ENCODE measurements at places on chromosomes 1 and 21.

- DNase-seq = no peak
These were observed 3.5 kb downstream of the ROR1 start for GRCh38 chr1:63777286-63777685.

DNA sequence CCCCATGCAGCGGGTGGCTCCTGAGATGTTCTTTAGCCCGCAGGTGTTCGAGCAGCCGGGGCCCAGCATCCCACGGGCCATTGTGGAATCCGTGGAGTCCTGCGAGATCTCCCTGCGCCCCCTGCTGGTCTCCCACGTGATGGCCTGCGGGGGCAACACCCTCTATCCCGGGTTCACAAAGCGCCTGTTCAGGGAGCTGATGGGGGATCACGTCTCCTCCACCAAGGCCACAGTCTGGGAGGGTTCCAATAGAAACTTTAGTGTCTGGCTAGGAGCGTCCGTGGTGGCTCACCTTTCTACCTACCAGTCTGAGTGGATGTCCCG lies 71.0 kb downstream of the ACTL8 start:
- peak; percentile 49 for DNase-seq

GRCh38 chr1:100631015-100631551 lies 88.5 kb upstream of the VCAM1 start:
- no peak for DNase-seq

DNA sequence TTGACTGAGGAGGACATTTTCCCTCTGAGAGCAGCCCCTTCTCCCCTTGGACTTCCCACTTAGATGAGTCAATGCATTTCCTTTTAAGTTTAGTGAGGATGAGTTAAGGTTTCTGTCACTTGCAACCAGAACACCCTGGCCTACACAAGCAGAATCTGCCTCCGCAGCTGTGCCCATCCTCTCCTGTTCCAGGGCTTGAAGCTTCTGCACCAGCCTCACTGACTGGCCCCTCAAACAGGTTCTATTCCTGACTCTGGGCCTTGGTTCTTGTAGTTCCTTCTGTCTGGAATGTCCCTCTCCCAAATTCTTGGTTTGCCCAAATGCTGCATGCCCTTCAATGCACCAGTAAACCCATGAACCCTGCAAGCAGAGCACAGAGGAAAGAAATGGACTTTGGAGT lies 394.4 kb downstream of the PTPRU start:
- no peak for DNase-seq

GRCh38 chr1:35030756-35031446 lies 844 bp downstream of the ZMYM6 start:
- DNase-seq = peak; percentile 18

- DNase-seq = no peak
These were observed 6.5 kb downstream of the IRF2BP2 start for GRCh38 chr1:234603221-234604204.

- DNase-seq = no peak
These were observed 22.9 kb downstream of the ADAM30 start for GRCh38 chr1:119873135-119874015.

- no peak for DNase-seq
These were observed 14.7 kb downstream of the PTTG1IP start for GRCh38 chr21:44858791-44859190.

GRCh38 chr1:66262208-66262963 lies 271.6 kb upstream of the SGIP1 start:
- no peak for DNase-seq

DNA sequence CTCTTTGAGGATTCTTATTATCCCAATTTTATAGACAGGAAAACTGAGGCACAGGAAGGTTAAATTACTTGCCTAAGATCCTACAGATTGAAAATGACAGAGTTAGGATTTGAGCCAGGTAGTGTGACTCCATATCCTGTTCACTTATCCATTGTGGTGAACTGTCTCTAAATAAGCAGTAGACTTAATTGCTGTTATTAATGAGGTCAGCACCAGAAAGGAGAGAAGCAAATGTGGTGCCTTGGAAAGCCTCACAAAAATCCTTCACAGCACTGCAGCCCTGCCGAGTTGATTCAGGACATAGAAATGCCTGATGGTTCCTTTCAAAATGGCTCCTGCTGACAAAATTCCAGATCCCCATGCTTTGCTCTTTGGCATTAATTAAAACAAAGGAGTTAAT lies 193.3 kb upstream of the BEND5 start:
- no peak for DNase-seq

DNA sequence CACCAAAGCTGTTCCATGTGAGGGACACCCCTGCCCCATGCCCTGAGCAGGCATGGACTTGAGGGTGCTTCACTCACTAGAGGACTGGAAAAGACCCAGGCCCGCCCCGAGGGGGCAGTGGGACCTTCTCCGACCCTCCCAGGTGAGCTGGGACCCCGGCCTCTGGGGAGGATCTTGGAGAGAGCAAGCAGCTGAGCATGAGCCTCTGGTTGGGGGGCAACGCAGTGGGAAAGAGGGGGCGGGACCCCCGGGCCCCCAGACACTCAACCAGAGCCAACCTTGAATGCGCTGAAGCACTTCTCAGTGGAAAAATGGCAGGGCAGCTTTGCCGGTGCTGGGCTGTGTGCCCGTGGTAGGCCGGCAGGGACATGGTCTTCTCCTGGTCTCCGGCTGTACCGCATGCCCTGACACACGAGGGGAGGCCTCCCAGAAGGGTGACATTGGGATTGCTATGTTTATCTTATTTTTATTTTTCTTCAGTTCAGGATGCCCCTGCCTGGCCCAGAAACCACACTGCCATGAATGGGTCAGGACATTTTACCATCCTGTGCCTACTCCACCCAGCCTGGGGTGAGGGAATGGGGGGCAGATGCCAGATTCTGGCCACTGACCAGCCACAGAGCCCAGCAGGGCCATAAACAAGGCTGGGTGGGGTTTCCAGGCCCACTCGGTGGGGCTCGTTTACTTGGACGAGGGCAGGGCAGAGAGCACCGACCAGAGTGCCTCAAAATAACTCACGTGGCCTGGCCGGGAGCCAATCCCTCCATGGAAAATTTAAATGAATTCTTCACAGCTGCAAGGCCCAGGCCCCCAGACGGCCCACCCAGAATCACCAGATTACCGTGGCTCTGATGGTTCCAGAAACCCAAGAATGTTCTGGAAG lies 17.2 kb upstream of the LAPTM5 start:
- no peak for DNase-seq

DNA sequence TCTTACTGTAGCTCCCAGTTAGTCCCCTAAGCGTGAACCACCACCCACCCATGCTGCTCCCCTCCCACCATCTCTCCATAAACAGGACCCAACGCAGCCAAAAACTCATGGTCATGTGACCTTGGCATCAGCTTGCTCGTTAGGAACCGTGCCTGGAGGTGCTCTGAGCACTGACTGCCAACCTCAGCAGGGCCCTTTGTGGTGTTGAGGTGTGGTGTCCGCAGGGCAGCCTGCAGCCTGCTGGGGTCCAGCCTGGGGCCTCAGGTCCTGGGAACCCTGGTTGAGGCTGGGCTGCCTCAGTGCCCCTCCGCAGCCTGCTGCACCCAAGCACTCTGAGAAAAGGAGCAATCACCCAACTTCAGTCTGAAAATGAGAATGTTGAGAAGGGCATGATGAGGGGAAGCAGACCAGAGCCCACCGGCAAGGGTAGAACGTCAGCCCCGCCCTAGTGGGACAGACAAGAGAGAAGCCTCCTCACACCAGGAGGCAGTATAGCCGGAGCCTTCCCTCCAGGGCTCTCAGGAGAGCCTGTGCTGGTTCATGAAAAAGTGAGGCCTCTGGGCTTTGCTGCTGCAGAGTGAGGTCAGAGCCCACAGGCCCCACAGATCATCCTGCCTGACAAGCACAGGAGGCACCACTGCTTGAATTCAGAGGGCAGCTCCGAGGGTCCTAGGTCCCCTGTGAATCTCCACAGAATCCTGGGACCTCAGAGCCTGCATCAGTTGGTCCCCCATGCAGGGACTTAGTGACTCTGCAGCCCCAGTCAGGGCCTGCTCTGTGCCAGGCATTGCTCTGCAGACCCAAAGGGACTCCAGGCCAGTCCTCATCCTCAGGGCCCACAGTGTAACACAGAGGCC lies 4.9 kb upstream of the COL6A2 start:
- DNase-seq = no peak

GRCh38 chr21:26131554-26131953 lies 39.0 kb downstream of the APP start:
- no peak for DNase-seq

DNA sequence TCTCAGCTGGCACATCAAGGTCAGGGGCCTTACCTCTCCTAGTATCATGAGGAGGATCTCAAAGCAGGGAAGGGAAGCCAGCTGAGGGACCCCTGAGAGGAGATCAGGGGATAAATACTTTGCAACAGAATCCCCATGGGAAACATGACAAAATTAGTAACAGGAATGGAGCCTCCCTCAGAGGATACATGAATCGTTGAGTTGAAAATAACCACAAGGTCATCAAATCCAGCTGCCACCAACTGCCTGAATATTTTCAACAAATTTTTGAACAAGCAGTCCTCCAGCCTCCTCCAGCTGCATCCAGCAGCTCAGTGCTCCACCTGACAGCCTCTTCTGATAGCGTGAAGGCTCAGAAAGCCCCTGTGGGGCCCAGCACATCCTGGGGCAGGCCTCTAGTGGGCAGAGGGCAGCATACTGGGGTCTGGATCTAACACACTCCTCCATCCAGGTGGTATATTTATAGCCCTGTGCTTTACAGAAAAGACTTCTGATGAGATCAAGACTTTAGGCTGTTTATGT lies 404.3 kb downstream of the NTNG1 start:
- DNase-seq = no peak

- DNase-seq = peak; percentile 43
These were observed 587 bp downstream of the NKAIN1 start for GRCh38 chr1:31238986-31239613.

DNA sequence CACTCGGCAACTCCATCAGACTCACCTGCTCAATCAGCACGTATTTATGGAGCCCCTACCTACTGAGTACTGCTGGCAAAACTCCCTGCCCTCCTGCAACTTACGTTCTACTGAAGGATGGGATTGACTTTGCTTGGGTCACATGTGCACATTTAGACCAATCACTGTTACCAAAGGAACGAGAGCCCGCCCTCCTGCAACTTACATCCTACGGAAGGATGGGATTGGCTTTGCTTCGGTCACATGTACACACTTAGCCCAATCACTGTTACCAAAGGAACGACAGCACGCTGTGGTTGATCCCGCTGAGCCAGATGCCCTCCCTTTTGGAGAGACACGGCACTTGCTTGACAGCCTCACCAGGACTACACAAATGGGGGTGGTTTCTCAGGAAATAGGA lies 46.0 kb downstream of the UBIAD1 start:
- DNase-seq = no peak

DNA sequence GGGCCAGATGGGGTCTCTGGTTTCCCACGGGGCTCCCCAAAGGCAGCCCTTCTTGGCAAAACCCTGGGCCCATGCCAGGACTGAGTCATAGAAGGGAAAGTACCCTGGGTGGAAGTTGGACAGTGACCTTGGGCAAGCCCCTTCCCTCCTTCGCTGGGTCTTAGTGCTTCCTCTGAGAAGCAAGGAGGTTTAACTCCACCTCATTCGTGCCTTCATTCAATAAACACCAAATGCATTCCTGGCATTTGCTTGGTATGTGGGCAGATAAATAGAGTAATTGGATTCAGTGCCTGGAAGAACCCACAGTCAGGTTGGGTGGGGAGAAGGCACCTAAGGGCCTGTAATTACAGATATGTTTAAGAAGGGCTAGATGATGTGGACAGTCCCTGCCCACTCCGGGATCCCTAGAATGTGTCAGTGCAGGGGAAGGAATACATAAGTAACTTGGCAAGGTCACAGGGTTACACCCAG lies 36.3 kb upstream of the CITED4 start:
- no peak for DNase-seq

- DNase-seq = no peak
These were observed 110.5 kb upstream of the COL6A1 start for GRCh38 chr21:45870851-45871615.

DNA sequence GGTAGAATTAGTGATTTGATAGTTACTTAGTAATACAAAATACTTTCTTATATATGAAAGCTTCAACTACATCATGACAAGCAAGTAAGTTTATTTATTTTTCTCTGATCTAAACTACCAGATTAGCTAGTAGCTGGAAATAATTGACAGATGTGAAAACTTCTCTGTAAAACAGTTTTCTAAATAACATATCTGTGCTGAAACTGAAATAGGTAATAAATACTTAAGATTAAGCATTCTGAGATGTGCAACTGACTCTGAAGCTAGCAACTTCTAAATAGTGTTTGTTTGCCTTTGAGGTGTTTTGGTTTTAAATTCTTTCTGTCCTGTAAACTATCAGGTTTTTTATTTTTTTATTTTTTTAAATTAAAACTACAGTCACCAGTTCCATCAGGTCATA lies 18.5 kb upstream of the LHX8 start:
- no peak for DNase-seq

DNA sequence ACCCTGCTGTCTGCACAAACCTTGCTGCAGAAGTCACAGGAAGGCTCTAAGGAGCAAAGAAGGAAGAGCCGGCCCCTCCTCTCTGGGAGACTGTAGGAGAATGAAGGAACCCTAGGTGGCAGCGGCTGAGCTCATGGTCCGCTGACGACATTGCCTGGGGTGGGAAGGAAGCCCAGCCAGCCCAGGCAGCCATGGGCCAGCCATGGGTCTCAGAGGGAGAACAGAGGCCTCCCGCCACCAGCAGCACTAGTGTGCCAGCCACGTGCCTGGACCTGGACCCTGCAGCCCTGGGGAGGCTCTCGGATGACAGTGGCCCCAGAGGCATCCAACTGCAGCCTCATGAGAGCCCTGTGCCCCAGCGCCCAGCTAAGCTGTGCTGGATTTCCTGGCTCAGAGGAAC lies 49.2 kb upstream of the POFUT2 start:
- DNase-seq = no peak

- DNase-seq = no peak
These were observed 11.9 kb downstream of the XPR1 start for GRCh38 chr1:180643693-180644092.

DNA sequence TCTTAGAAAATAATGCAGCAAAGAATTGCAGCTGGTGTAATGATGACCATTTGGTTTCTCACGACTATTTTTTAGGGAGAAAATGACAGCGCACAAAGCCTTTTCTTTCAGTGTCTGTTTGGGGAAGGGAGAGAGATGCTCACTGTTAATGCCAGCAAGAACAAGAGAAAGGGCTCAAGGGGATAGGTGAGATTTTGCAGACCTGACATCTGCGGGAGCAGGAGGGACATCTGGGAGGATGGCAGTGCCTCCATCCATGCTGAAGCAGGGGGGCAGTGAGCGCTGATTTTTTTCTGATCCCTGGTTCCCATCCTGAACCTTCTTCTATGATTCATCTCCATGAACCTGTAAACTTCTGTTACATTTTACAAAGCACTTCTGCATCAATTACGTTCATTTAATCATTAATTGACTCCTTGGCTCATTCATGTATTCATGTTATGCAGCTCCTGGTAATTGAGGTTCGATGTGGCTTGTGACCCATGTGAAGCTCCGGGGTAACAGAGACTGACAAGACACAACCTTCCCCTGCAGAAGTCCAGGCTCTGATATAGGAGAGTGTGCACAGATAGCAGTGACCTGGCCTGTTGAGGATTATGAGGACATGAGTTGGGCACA lies 595.3 kb downstream of the PTPRU start:
- no peak for DNase-seq

GRCh38 chr1:54114001-54114400 lies 38.8 kb downstream of the CDCP2 start:
- no peak for DNase-seq

- DNase-seq = no peak
These were observed 51.2 kb downstream of the EXO1 start for GRCh38 chr1:241899210-241899609.

- no peak for DNase-seq
These were observed 753 bp downstream of the KCNJ6 start for GRCh38 chr21:37915497-37915911.

- DNase-seq = no peak
These were observed 217.5 kb upstream of the PLXNA2 start for GRCh38 chr1:208461680-208462079.

- no peak for DNase-seq
These were observed 73.0 kb downstream of the DHRS3 start for GRCh38 chr1:12544992-12545391.
